ENCODE measurements at places on chromosomes 4 and X.
A peak's percentile ranks its signal among the peaks of the same experiment; 100 is the strongest.

- DNase-seq: no peak
These were observed 214.7 kb downstream of the QDPR start for GRCh38 chr4:17296921-17297890.

DNA sequence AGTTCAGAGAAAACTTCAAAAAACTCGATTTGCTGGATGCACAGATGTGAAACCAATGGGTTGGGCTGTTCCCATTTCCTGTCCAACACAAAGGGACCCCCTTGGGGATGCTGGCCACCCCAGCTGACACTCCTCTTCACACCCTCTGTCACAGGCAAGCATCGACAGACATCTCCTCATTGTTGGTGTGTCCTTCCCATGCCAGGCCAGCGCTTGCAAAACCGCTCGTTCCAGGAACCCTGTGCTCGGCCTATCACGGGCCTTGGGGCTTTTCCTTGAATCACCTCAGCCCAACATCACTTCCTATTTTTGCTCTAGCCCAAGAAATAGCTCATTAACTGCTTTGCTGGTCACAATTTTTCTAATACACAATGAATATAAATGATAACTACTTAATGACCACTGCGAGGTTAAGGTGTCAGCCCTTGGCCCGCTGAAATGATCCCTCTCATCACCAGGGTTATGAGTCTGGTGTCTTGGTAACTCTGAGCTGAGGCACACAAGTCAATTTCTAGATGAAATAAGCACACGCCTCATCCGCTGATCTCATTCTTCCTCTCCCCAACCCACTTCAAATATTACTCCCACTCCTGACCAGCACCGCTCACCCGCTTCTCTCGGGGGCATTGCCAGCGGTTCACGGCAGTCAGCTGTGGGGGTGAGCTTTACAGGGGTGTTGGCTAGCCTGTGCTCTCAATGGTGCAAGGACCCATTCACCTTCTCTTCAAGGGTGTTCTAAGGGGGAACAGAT is 32.3 kb downstream of the BCOR start:
- peak; percentile 26 for DNase-seq

DNA sequence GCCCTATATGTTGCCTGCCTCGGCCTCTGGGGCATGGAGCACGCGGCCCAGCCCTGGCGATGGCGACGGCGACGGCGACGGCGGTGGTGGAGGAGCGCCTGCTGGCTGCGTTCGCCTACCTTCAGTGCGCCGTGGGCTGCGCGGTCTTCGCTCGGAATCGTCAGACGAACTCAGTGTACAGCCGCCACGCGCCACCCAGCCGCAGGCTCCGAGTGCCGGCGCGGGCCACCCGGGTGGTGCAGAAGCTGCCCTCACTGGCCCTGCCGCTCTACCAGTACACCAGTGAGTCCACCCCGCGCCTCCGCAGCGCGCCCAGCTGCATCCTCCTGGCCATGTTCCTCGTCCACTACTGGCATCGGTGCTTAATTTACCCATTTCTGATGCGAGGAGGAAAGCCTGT is 83.7 kb upstream of the F9 start:
- no peak for DNase-seq

DNA sequence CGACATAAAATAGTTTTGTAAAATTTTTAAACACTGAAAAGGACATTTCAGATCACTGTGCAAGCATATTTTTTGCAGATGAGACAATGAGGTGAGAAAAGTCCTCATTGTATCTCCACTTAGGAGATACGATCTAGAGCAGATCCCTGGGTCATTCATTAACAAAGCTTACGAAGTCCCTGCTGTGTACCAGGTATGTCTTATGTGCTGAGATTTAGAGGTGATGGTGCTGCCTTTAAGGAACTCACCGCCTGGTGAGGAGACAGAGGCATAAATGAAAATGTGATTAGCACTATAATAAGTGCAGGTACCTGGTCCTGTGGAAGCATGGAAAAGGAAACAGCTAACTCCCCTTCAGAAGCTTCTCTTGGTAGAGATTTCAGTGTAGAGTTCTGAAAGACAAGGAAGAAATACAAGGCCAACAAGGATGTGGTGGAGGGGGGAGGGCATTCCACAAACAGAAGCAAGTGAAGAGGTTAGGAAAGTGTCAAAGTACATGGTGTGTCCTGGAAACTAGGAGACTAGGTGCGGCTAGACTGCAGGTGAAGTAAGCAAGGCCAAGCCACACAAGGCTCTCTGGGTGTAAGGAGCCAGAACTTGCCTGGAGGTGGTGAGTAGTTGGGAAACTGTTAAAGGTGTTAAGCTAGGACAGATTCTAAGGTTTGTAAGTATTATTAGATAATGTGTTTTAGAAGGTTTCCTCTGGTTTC is 1.5 kb upstream of the NDNF start:
- no peak for DNase-seq

GRCh38 chr4:153521999-153522801 is 56.0 kb downstream of the TMEM131L start:
- DNase-seq: peak; percentile 76

DNA sequence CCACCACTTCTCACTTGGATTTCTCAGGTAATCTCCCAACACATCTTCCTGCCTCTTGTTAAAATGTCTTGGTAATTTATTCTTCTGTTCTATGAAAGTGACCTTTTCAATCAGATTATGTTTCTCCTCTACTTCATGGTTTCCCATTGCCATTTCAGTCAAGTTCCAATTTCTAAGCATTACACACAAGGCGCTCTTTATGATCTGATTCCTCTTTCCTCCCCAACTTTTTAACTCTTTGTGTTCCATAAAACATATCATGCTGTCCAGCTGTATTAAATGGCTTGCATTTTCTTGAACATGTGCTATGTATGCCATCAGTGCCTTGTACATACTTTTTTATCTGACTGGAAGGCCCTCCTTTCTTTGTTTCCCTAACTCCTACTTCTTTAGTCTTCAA is 13.1 kb upstream of the ART3 start:
- DNase-seq: no peak

- DNase-seq: no peak
These were observed 19.3 kb downstream of the IQCM start for GRCh38 chr4:149796381-149796780.

DNA sequence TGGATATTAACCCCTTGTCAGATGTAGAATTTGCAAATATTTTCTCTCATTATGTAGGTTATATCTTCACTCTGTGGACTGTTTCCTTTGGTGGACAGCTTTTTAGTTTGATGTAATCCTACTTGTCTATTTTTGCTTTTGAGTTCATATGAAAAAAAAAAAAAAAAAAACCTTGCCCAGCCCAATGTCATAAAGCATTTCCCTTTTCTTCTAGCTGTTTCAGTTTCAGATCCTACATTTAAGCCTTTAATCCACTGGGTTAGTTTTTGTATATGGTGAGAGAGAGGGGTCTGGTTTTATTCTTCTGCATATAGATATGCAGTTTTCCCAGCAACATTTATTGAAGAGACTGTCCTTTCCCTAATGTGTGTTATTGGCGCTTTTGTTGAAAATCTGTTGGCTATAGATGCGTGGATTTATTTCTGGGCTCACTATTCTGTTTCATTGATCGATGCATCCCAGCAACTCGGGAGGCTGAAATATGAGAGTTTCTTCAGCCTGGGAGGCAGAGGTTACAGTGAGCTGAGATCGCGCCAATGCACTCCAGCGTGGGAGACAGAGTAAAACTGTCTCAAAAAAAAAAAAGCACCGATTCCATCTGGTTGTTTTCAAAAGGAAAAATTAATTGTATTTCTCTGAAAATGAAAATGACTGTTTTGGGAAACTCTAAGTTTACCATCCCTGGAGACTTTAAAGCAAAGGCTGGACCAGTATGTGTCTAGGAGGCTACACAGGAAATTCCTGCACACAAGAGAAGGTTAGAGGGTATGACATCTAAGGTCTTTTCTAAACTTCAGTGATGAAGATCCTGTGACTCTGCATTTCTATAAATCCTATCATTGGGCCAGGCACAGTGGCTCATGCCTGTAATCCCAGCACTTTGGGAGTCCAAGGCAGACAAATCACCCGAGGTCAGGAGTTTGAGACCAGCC is 35.6 kb downstream of the STEEP1 start:
- DNase-seq: no peak

- peak; percentile 86 for DNase-seq
These were observed at the start of gene ING2 for GRCh38 chr4:183504930-183505610. Gene ING2 (plus strand): TSS chr4:183505058. CDS start chr4:183505196, 138 bp downstream.
